Astrocyte of the spinal cord (primary cell): ENCODE measurements at places on chromosomes 2 and 18.
A peak's percentile ranks its signal among the peaks of the same experiment; 100 is the strongest.

DNA sequence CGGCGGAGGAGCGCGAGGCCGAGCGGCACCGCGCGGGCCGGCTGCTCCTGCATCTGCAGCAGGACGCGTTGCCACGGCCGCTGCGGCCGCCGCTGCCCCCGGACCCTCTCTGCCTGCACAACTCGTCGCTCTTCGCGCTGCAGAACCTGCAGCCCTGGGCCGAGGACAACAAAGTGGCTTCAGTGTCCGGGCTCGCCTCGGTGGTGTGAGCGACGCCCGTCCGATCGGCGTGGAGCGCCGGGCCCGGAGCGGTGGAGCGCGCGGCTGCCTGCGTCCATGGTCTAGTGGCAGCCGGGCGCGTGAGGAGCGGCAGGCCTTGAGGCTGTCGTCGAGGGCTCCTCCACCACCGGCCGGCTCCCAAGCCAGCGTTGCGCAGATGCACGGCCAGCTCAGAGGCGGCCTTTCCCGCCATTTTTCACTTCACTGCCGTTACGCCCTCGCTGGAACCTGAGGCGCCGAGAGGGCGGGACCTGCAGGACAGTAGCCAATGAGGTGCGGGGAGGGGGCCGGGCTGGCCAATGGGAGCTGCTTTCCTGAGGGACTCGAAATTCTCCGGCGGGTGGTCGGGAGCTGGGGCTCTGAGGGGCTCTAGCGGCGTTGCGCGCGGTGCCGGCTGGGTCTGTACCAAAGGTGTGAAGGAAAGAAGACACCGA, 1.9 kb downstream of the TLX2 start:
- DNase-seq: no peak

DNA sequence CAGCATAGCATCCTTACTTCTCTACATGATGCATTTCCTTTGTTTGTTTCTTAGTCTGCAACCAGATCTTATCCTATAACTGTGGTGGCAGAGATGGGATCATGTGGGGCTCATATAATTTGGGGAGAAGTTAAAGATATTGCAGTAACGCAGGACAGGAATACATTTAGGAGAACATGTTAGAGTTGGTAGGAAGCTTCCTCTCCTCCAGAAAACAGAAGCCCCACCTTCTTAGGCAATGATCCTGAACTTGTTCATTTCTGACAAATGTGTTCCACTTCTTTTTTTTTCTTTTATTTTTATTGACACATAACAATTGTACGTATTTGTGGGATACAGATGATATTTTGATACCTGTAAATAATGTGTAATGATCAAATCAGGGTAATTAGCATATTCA, 99.9 kb downstream of the VSNL1 start:
- no peak for DNase-seq

- no peak for DNase-seq
Observed at GRCh38 chr2:197345846-197346370, 35.3 kb upstream of the ANKRD44 start.

DNA sequence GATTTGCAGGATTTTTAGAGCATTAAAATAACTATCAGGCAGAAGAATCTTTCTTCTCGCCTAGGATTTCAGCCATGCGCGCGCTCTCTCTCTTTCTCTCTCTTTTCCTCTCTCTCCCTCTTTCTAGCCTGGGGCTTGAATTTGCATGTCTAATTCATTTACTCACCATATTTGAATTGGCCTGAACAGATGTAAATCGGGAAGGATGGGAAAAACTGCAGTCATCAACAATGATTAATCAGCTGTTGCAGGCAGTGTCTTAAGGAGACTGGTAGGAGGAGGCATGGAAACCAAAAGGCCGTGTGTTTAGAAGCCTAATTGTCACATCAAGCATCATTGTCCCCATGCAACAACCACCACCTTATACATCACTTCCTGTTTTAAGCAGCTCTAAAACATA, 137.0 kb downstream of the MEIS1 start:
- DNase-seq: no peak

GRCh38 chr18:35912332-35912731, 60.1 kb upstream of the RMP24 start:
- DNase-seq: no peak

GRCh38 chr2:170524828-170525565, 190.1 kb upstream of the SP5 start:
- no peak for DNase-seq

GRCh38 chr18:79584491-79585394, 94.9 kb upstream of the CTDP1 start:
- no peak for DNase-seq

DNA sequence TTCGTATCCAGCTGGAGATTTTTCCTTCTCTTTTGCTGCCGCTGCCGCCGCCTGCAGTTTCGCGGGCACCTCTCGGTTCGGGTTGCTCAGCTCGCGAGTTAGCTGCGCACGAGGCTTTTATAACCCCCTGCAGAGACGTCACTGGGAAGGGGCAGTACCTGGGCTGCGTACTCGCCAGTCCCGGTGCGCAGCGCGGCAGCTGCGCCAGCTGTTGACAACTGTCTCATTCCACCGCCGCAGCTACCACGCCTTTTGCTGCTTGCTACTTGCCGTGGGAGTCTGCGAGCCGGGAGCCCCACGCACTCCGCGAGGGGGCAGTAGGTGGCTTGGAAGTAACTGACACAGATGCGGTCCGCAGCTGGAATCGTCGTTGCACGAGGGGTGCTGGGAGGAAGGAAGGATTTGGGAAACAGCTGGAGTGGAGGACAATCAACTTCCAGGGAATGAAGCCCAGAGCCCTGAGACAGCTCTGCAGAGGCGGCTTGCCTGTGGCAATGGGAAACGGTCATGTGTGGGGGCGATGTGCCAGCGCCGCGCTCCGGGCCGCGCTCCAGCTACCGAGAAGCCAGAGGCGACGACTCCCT, at the start of gene TACR1:
TACR1 (minus strand) TSS at position 93 of the 584 bp plus-strand sequence. CDS start 586 bp downstream, outside the sequence.
- peak; percentile 72 for DNase-seq

GRCh38 chr2:68391869-68392268, 26.8 kb downstream of the PLEK start:
- DNase-seq: no peak

GRCh38 chr2:6652251-6652650, 213.5 kb downstream of the CMPK2 start:
- no peak for DNase-seq

GRCh38 chr2:231169488-231169887, 28.9 kb upstream of the ARMC9 start:
- no peak for DNase-seq

GRCh38 chr18:63570721-63571120, 16.4 kb upstream of the SERPINB13 start:
- no peak for DNase-seq

- DNase-seq: no peak
Observed at GRCh38 chr2:70412294-70413070, 110.6 kb upstream of the FAM136A start.

- DNase-seq: no peak
Observed at GRCh38 chr2:113937501-113937900, 47.6 kb downstream of the ACTR3 start.

DNA sequence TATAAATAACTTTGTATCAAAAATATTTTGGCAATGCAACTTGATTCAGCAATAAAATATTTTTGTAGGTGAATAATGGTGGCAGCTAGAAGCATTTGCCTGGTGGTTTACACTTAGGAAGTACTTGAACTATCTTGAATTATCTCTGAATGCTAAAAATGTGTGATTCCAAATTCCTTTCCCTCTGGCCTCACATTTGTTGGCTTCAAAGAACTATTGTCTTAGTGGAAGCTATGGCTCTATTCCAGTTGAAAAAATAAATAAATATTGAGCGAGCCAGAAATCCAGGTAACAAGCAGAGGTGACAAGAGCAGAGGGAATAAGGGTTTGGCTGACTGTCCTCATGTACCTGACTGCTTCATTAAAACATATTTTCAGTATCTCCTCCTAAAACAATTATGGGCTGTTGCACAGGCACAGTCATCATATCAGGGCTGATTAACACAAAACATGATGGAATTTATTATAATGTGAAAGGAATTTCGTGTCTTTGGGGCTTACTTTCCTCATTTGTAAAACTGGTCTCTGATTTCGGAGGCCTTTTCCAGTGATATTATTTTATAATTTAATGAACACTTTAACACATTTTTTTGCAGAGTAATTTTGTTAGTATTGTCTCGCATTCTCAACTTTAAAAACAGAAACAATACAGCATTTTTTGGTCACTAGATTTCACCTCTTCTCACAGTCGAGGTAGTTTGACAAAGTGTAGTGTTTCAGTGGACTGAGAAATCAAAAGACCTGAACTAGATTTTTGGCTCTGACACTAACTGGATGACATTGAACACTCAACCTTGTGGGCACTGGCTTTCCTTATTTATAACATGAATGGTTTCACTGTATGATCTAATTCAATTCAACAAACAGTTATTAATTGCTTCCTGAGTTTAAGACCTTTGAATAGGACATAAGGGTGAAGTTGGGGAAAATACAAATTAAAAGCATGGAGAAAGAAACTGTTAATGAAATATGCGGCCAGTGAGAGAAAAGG, 7.8 kb upstream of the CAVIN2 start:
- DNase-seq: peak; percentile 27

- no peak for DNase-seq
Observed at GRCh38 chr2:69625078-69625795, 18.3 kb downstream of the AAK1 start.

DNA sequence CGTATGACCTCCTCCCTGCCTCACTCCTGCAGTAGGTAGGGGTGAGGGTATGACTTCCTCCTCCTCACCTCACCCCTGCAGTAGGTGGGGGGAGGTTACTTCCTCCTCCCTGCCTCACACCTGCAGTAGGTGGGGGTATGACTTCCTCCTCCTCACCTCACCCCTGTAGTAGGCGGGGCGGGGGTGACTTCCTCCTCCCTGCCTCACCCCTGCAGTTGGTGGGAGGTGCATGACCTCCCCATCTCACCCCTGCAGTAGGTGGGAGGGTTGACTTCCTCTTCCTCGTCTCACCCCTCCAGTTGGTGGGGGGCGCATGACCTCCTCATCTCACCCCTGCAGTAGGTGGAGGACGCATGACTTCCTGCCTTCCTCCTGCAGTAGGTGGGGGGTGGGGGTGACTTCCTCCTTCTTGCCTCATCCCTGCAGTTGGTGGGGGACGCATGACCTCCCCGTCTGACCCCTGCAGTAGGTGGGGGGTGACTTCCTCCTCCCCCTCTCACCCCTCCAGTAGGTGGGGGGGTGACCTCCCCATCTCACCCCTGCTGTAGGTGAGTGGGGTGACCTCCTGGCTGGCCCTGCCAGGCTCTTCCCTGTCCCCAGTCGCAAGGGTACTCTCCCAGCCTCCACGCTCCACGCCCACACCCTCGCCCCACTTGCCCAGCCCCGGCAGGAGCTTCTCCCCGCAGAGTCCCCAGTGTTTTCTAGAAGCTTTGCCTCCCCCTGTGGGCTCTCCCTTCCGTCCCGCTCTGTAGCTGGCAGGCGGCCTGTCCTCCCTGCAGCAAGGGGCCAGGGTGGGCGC, 39.3 kb downstream of the TSHZ1 start:
- no peak for DNase-seq

DNA sequence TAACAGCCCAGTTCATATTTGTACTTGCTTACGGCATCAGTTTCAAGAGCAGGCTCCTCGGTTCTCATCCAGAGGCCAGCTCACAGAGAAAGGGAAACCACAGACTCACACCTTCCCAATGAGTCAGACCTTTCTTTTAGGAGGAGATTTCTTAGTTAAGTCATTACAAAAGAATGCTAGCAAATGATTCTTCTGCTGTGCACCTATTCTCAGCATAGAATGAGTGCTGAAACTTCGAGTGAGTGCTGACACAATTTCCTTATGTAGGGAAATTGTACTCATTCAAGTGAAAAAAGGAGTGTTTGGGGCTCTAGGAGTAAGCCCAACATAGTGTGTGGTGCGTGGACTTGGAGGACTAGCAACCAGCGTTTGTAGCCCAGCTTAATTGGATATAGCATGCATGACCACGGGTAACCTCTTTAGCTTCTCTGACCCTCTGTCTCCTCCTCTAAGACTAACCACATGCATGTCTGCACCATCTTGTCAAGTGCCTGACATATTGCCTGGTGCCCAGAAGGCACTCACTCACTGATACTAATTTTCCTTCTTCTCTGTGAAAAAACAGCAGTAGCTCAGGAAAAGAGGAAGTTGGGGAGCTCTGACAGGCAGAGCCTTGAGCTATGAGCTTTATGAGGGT, 87.0 kb downstream of the ALPK2 start:
- peak; percentile 99 for DNase-seq
